Tibial nerve (tissue), 4 donors: ENCODE measurements at places on chromosomes 6 and 20.
A peak's percentile ranks its signal among the peaks of the same experiment; 100 is the strongest.

GRCh38 chr6:125789576-125790357 lies 993 bp upstream of the NCOA7 start:
- H3K27ac ChIP-seq, result peak overlapping the region; percentile 96
- peak overlapping the region; percentile 85 for H3K4me3 ChIP-seq
- no peaks in the 10 kb centered on the region for H3K36me3 ChIP-seq
- peaks cover 39% of the 10 kb centered on the region for H3K4me1 ChIP-seq
- H3K27me3 ChIP-seq, result no peaks in the 10 kb centered on the region
- peak; percentile 55 for DNase-seq

- DNase-seq, result no peak
- H3K4me3 ChIP-seq, result no peak overlapping the region
- H3K4me1 ChIP-seq, result no peaks in the 10 kb centered on the region
- H3K27me3 ChIP-seq, result no peaks in the 10 kb centered on the region
- no peaks in the 10 kb centered on the region for H3K36me3 ChIP-seq
Observed at GRCh38 chr6:47836639-47837038, 54.8 kb downstream of the OPN5 start.

GRCh38 chr20:34549291-34549928 lies 9.1 kb upstream of the MAP1LC3A start:
- H3K27ac ChIP-seq, result no peak overlapping the region
- no peak for DNase-seq
- H3K36me3 ChIP-seq, result no peaks in the 10 kb centered on the region

GRCh38 chr6:14966096-14966905 lies 279.6 kb upstream of the JARID2 start:
- H3K27me3 ChIP-seq, result no peaks in the 10 kb centered on the region
- no peaks in the 10 kb centered on the region for H3K4me1 ChIP-seq
- DNase-seq, result no peak
- no peaks in the 10 kb centered on the region for H3K36me3 ChIP-seq

- no peaks in the 10 kb centered on the region for H3K4me1 ChIP-seq
- H3K27me3 ChIP-seq, result no peaks in the 10 kb centered on the region
- no peak for DNase-seq
- no peak overlapping the region for H3K4me3 ChIP-seq
- no peaks in the 10 kb centered on the region for H3K36me3 ChIP-seq
Observed at GRCh38 chr6:104986625-104987024, 29.7 kb downstream of the LIN28B start.
